HEK293T (cell line): ENCODE measurements at places on chromosomes 12 and 14.

- DNase-seq, result peak; percentile 56
These were observed 871 bp upstream of the COQ5 start for GRCh38 chr12:120529641-120530417.

DNA sequence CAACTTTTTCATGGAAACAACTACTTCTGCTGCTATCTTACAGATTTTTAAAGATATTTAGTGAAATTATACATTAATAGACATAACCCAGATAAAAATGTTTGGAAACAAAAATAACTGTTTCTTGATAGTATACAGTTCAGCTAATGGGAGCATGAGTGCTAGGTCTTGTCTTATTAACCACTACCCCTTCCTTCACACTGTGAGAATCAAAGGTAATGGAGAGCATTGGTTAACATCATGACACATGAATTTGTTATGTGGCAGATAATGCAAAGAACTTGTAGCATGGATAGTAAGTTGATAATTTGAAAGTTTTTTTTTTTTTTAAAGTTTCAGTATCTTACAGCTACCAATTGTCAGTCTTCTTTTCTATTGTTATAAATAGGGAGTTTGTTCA, 44.2 kb downstream of the CCDC91 start:
- no peak for DNase-seq

GRCh38 chr12:81340910-81341309, 263.0 kb downstream of the ACSS3 start:
- no peak for DNase-seq

GRCh38 chr14:64232095-64232838, 61.9 kb downstream of the ESR2 start:
- no peak for DNase-seq

DNA sequence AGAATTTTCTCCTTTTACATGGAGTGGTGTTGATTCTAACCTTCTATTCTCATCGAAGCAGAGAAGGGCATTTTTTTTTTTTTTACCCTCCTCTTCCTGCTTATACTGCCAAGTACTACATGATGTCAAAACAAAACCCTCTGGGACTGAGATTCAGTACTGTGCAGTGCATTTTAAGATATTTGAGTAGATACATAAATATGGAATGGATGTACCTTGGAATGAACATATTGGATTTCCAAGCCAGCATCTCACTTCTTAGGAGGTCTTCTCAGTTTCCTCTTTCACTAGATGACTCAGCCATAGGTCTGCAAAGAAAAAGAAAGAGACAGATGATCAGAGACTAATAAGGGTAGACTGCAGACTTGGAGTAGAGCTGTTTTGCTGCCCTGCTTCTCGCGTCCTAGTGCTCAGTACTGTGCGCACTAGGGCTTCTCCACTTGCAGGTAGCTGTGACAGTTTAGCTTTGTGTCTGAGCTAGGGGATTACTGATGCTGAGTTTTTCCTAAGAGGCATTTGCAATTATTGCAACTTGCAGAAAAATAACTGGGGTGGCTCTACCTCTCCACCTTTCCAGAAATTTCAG, 20.4 kb downstream of the TPH2 start:
- no peak for DNase-seq

DNA sequence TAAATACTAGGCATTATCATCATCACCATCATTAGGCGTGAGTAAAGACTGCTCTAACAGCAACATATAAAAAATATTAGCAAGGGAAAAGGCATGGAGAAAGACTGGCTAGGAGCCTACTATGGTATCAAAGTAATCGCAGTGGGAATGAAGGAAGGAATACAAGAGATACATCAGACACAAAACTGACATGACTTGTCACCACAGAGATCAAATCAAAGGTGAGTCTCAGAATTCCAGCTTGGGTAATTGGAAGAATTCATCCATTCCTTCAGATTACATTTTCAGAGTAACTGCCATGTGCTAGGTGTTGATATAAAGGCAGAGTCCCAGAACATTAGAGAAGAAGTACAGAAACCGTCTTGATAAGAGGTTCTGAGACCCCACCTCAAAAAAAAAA, 10.2 kb downstream of the ZBTB25 start:
- DNase-seq, result no peak

- DNase-seq, result no peak
These were observed 209.3 kb downstream of the AEBP2 start for GRCh38 chr12:19648591-19648990.

DNA sequence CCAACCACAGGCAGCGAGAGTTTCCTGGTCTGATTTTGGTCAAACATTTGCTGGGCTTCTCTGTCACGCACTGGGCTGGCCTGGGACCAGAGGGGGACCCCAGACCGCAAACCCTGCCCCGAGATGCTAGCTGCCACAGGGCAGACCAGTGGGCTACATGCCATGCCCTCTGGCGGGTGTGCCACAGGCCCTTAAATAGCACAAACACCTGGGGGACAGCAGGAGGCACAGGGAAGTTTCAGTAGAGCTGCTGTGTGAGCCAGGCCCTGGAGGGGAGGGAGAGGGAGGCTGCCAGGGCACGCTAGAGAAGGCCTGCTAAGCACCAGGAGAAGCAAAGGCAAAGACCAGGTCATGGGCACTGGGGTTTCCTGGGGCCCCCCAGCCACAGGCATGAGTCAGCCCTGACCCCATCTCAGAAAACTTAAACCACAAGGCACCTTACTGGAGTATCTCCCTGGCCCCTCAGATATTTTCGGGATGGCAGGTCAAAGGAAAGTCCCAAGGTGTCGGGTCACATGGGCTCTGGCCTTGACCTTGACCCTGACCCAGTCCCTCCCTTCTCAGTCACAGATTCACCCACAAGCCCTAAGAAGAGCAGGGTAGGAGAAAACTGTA, 29.2 kb downstream of the ITPK1 start:
- DNase-seq, result no peak

GRCh38 chr14:68798621-68799020, 5.8 kb upstream of the ZFP36L1 start:
- no peak for DNase-seq

DNA sequence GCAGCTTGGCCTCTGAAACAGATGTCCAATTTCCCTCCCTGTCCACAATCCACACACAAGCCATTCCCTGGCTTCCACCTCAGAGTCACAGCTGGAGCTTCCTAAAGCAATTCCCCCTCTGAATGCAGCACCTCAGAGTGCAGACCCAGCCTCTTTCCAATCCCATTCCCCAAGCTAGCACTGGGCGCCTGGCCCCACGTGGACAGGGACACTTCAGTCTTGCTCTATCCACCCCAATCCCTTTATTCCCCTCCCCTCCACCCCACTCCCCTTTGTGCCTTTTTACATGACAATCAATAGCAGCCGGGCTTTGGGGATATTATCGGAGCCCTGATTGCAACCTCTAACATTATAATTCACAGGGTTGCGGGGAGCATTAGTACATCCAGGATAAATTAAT, 292.6 kb downstream of the TTC8 start:
- DNase-seq, result no peak
